Cerebellum (tissue), 4 donors: ENCODE measurements at places on chromosomes 3 and 15. TPM values are rescaled to one million over a fixed set of nuclear protein-coding genes. Genes with fewer than 3 reads are reported as not detected.

The IL5RA gene
- total RNA-seq, result 3.1 TPM

The LRRC15 gene
- total RNA-seq, result not detected

The TM4SF18 gene
- 8.3 TPM for total RNA-seq

The ZDHHC3 gene
- total RNA-seq, result 45.0 TPM

The CCPG1 gene
- total RNA-seq, result 33.0 TPM

The ZBTB47 gene
- total RNA-seq, result 13.0 TPM

The GRM2 gene
- total RNA-seq, result 9.4 TPM

The RASA2 gene
- total RNA-seq, result 30.3 TPM

The ATP6V1A gene
- 105 TPM for total RNA-seq

GRCh38 chr3:69563151-69563550, 176.1 kb upstream of the MITF start:
- no peak for DNase-seq

GRCh38 chr3:144332868-144333267, 361.2 kb downstream of the DIPK2A start:
- DNase-seq, result no peak

DNA sequence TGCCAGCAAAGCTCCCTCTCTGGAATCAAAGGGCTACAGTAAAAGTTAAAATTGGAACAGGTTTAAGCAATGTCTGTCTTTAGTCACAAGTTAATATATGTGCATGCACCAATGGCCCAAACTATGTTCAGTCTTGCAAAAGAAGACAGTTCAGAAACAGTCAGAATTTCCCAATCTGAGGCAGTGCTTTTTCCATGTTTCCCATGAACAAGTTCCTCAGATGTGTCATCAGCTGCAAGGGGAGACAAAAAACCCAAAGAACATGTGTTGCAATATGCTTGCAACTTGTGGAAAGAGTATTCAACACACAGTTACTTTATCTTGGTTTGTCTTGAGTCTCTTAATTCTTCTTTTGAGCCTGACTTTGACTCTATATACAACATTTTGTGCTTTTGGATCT, 148.4 kb downstream of the USP13 start:
- DNase-seq, result no peak

DNA sequence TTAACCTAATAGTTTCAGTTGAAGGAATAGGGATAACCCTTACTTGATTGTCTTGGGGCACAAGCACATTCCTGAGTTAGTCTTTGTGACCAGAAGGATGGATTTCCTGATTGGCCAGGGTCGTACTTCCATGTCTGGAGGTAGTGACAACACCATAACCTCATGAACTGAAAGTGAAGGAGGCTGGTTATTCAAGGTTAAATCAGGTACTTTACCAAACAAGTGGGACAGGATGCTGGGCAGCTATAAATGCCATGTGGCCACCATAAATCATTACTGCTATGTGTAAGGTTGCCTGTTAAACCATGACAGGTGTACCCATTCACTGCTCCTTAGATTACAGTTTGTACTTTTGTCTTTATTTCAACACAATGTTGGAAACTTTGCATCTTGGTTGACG, 128.3 kb upstream of the SAMMSON start:
- no peak for DNase-seq

DNA sequence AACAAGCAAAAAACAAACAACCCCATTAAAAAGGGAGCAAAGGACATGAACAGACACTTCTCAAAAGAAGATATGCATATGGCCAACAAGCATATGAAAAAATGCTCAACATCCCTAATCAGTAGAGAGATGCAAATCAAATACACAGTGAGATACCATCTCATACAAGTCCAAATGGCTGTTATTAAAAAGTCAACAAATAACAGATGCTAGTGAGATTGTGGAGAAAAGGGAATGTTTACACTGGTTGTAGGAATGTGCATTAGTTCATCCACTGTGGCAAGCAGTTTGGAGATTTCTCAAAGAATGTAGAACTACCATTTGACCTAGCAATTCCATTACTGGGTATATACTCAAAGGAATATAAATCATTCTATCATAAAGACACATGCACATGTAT, 44.5 kb downstream of the RIOX2 start:
- no peak for DNase-seq

DNA sequence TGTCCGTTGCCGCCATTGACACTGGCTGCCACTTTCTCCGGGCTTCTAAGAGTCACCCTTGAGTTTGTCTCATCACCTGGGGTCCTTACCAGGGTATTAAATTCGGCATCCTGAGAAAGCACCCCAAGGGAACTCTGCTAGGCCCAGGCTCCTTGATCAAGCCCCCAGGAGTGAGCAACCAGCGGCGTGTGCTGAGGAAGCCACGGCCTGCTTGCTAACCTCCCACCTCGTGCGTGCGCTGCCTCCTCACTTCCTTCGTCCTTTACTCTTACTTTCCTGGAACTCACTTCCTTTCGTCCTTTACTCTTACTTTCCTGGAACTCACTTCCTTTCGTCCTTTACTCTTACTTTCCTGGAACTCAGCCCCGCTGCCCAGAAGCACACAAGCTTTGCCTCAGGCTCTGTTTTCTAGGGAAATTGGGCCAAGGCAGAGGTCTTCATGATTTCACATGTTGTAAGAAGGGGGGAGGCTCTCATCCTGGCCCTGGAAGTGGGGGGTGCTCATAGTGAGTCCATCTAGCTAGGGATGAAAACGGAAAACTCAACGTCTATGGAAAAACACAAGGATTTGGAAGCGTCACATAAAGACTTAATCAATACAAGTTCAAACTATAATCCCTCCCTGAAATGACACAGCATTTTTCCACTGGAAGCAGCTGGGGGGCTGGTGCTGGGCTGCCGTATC, 36.7 kb upstream of the BDH1 start:
- DNase-seq, result no peak

GRCh38 chr3:185311991-185312390, 50.9 kb upstream of the MAP3K13 start:
- no peak for DNase-seq

DNA sequence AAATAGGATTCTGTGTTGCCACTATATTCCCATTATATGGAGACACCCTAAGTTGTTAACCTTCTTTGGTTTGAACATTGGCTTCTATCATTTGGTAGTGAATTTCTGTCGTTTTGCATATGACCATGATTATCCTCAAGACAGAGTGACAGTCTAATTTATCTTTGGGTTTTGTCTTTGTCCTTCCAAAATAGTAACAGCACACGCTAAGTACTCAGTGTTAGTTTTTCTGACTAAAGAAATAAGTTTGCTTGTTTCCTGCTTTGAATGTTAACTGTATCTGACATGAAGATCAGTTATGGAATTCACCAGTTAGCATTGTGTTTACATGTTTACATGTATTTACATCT, 352.5 kb upstream of the GRM7 start:
- no peak for DNase-seq

DNA sequence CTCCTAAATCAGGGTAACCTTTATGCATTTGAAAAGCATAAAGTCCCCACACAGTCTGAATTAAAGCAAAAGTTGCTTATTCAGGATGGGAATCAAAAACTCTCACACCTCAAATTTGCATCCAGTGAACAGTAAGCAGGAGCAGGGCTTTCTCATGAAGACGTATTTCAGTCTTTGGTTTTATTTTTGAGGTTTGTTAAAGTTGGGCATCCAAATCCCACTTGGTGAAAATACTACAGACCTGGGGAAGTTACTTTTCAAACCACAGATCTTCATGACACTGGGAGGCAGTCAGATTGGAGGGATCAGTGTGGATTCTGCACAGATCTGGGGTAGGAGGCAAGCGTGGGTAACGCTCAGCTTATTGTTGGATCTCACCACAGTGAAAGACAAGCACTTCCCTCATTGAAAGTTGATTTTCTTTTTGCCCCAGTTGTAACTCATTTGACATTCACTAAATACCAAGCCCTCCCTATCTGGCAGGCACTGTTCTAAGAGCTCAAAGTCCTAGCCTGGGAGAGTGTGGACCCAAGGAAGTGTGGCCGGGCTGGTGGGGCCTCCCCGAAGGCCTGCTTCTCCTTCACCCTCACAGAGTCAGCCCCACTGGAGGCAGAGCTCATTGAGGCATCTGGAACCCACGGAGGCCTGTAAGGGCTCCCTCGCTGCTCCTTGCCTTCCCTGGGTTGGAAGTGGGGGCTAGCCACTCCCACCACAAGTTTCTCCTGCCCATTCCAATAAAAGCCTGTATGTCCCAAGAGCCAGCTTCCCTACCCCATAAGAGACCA, 783 bp upstream of the ISG20 start:
- no peak for DNase-seq

DNA sequence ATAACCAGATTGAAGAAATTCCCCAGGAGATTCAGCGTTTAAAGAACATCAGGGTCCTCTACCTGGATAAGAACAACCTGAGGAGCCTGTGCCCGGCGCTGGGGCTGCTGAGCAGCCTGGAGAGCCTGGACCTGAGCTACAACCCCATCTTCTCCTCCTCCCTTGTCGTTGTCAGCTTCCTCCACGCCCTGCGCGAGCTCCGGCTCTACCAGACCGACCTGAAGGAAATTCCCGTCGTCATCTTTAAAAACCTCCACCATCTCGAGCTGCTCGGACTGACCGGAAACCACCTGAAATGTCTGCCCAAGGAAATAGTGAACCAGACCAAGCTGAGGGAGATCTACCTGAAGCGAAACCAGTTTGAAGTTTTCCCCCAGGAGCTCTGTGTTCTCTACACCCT, 9.4 kb upstream of the LRRC34 start:
- no peak for DNase-seq

DNA sequence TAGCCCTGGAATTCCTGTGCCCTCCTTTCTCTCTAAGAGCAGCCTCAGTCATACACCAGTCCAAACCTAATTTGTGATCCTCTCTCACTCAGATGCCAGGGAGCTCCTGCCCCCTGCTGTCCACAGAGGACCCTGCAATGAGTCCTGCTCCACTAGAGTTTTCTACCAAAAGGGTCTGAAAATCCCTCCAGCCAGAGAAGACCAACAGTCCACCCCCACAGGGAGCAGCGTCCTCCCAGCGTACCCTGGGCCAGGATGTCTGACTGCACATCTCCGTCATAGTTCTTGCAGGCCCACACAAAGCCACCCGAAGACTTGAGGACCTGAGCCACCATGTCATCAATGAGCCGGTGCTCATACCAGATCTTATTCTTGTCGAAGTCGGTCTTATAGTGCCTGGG, 15.4 kb downstream of the IDH2 start:
- DNase-seq, result no peak

- no peak for DNase-seq
Measured at GRCh38 chr3:180619723-180620122, 17.8 kb downstream of the TTC14 start.

- DNase-seq, result no peak
Measured at GRCh38 chr3:30354513-30354912, 251.9 kb upstream of the TGFBR2 start.

- no peak for DNase-seq
Measured at GRCh38 chr3:59065240-59065639, 15.4 kb upstream of the CFAP20DC start.

DNA sequence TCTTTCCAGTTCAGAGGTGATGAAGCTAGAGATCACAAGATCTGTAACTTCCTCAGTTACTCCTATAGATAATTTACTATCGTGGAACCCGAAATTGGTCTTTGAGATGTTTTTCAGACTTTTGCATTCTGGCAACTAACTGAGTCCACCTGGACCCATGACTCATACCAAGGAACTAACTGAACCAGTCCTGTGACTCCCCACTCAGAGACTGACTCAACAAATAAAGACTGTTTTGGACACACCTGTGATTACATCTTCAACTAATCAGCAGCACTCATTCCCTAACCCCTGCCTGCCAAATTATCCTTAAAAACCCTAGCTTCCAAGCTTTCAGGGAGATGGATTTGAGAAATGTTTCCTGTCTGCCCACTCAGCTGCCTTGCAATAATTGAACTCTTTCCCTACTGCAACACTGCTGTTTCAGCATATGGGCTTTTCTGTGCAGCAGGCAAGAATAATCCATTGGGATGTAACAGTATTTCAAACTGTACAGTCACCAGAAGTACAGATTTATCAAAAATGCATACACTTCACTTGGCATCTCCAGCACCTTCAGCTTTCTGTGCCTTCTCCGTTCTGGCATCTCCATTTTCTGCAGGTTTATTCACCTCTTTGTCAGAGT, 57.7 kb downstream of the GATM start:
- DNase-seq, result no peak

DNA sequence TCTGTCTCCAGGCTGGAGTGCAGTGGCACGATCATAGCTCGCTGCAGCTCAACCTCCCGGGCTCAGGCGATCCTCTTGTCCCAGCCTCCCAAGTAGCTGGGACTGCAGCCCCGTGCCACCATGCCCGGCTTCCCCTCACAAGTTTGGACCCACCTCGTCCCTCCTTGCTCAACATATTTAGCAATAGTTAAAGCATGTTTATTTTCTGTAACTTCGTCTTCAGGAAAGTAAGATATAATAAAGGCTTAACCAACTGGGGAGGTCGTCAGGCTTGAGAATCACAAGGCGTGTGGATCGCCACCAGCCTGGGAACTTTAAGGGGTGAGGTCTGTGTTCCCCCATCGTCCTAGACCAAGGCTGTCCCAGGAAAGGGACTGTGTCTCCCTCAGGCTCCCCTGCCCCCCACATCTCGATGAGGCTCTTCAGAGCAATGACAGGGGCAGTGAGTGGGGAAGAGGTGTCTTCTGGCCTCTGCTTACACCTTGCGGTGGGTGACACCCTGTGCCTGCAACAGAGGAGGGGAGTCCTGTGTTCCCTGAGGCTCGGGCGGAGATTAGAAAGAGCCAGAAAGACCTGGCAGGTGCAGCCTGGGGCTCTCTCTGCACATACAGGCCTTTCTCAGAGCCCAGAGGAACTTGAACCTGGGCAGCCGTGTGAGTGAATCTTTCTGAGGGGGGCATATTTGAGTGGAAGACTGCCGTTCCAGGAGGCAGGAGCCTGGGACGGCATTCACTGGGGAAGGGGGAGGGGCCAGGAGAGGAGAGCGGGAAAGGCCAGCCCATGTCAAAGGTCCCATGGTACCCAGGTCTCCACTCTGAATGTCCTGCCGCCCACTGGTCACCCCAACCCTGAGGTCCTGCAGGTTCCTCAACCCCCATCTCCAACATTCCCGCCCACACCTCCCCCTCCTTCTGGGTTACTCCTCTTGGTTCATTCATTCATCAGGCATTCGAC, 152.3 kb downstream of the SMAD6 start:
- no peak for DNase-seq

- DNase-seq, result no peak
Measured at GRCh38 chr3:42290966-42291714, 25.2 kb upstream of the CCK start.

DNA sequence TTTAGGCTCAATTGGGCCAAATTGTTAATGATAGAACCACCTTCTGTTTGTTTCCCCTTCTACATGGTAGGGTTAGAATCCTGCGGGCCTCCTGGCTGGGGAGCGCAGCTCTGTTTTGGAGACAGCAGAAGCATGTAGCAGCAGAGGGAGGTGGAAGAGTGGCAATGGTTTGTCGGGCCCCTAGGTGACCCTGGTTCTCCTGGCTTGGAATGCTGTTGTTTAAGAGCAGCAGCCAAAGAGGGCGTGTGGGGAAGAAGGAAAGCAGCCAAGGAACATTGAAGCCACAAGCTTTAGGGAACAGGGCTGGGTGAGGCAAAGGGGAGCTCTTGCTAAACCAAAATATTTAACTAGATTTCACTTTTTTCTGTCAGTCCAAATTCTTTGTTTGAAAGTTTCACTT, 213.7 kb upstream of the NR2E3 start:
- DNase-seq, result no peak

DNA sequence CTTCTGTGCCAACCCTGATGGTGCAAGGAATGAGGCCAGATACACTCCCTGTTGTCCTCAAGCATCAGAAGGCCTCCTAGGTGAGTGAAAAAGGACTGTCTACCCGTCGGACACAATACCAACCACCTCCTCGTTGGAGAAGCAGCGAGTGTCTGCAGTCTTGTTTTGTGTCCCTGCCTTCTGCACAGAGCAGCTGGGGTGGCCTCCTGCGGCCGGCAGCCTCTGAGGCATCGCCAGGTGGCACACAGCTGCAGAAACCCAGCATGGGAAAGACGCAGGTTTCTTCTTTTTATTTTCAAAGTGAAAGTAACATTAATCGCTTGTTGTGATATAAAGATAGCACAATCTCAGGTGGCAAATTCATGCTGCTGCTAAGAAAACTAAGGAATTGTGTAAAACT, 509.9 kb downstream of the OCA2 start:
- DNase-seq, result no peak
